WTC11 (cell line): ENCODE measurements at places on chromosomes 7 and 10. TPM values are rescaled to one million over a fixed set of nuclear protein-coding genes. Genes with fewer than 3 reads are reported as not detected.

GRCh38 chr10:86726677-86726999 lies 29.8 kb upstream of the BMPR1A start:
- DNase-seq: no peak
- H3K36me3 ChIP-seq: no peaks in the 10 kb centered on the region

DNA sequence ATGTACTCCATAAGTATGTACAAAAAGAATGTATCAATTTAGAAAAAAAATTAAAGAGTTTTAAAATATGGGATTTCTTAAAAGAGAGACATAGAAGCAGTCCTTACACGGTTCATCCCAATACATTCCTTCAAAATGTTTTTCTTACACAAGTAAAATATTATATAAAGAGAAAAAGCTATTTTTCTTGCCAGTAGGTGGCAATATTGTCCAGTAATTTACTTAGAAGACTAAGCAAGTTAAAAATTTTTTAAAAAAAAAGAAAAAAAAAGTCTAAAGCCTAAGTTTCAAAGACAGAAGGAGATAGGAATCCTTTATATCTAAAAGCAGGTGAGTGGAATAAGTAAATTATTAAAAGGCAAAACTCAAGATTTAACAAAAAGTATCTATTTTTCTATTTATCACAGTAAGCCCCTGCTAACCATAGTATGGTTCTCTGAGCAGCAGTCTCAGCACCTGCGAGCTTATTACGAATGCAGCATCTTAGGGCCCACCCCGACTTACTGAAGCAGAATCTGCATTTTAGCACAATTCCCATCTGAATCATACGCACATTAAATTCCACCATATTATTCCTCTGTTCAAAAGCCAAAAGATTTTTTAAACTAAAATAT lies 240.6 kb downstream of the DGKI start:
- no peak overlapping the region for H3K27ac ChIP-seq
- no peaks in the 10 kb centered on the region for H3K36me3 ChIP-seq
- no peaks in the 10 kb centered on the region for H3K4me1 ChIP-seq
- no peak overlapping the region for H3K4me3 ChIP-seq
- no peaks in the 10 kb centered on the region; the same call in 1 of the 2 replicates for H3K27me3 ChIP-seq
- no peak for DNase-seq

GRCh38 chr10:53453196-53453595 lies 680.6 kb upstream of the MBL2 start:
- H3K27ac ChIP-seq: peak overlapping the region; percentile 89; the same call in 1 of the 2 replicates
- no peak for DNase-seq
- H3K36me3 ChIP-seq: peaks cover 15% of the 10 kb centered on the region
- peaks cover 5% of the 10 kb centered on the region for H3K27me3 ChIP-seq
- peaks cover 25% of the 10 kb centered on the region for H3K4me1 ChIP-seq

DNA sequence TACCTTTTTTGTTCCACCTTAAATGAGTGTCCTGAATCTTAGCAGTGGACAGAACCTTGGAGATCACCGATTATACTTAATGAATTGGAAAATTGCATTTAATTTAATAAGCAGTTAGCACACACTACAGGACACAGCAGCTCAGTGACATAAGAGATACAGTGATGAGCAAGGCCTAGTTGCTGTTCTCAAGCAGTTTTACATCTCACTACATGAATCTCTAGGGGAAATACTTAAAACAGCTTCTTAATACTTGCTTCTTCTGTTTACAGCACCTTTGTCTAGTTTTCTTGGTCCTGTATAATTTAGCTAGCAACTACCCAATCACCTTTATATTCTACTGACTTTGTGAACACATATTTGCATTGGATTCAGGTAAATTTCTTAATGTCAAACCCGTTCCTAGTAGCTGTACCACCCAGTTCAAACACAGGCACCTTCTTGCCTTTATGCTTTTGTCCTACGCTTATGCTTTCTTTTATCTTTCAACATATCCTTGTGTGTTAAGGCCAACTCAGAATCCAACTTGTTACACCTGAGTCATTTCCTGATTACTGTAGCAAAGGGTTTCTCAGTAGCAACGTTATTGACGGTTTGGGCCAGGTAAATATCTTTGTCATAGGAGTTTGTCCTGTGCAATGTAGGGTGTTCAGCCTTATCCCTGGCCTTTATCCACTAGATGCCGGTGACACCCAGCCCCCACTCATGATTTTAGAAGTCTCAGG lies 1.8 kb downstream of the STAM start:
- no peak for DNase-seq
- H3K27ac ChIP-seq: peak overlapping the region; percentile 64
- H3K4me3 ChIP-seq: peak overlapping the region; percentile 94
- peaks cover 16% of the 10 kb centered on the region for H3K36me3 ChIP-seq
- peaks cover 32% of the 10 kb centered on the region for H3K4me1 ChIP-seq

DNA sequence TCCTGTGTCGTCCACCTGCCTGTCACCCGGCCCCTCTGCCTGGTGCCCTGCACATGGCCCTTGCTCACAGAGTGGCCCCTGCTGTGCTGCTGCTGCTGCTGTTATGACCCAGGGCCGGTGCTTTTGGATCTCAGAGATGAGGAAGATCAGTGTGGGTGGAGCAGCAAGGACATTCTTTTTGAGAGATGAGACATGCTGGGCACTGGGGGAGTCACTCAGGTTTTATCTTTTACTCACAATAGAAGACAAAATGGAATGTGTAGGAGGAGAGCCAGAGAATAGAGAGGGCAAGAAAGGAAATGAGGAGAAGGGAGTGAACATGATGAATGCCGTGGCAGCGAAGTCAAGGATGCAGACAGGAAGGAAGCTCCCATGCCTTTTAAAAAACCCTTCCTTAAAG lies 611.5 kb upstream of the DPP6 start:
- DNase-seq: no peak
- H3K36me3 ChIP-seq: peaks cover 53% of the 10 kb centered on the region
- H3K4me1 ChIP-seq: no peaks in the 10 kb centered on the region
- no peak overlapping the region for H3K4me3 ChIP-seq

DNA sequence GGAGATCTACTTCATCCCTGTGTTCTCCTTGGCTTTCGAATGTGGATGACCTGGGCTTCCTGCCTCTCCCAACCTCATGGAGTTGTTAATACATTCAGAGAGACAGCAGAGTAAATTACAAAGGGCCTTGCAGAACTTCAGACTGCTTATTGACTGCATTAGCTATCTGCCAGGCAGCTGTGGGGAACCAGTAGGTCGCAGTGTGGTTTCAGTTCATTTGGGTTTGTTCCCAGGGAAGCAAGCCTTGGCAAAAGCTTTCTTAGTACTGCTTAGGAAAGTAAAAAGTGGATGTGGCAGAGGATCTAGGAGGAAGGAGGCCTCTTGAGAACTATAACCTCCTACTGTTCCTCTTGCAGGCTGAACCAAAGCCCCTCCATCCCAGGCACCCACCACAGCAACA lies 9.2 kb downstream of the NPFFR1 start:
- H3K27ac ChIP-seq: no peak overlapping the region
- H3K27me3 ChIP-seq: no peaks in the 10 kb centered on the region

DNA sequence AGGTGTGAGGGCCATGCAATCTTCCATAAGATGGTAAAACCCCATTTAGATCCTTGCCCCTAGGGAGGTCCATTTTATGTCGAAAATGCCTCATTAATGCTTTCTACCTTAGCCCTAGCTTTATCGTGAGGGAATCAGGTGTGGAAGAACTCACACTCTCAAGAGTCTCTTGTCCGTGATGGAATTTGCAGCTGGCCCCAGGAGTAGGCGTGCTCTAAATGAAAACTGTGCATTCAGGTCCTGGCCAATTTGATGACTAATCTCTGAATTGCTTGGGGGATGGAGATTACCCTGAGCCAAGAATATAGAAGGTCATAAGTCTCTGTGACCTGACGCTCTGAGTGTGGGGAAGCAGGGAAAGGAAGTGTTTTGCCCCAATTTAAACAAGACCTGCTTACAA lies 6.6 kb downstream of the C10orf90 start:
- H3K27me3 ChIP-seq: peaks cover 4% of the 10 kb centered on the region; the same call in 1 of the 2 replicates
- H3K4me1 ChIP-seq: no peaks in the 10 kb centered on the region
- DNase-seq: no peak
- no peak overlapping the region for H3K27ac ChIP-seq
- H3K4me3 ChIP-seq: no peak overlapping the region

The CCL24 gene
- not detected in 3 replicates for total RNA-seq

DNA sequence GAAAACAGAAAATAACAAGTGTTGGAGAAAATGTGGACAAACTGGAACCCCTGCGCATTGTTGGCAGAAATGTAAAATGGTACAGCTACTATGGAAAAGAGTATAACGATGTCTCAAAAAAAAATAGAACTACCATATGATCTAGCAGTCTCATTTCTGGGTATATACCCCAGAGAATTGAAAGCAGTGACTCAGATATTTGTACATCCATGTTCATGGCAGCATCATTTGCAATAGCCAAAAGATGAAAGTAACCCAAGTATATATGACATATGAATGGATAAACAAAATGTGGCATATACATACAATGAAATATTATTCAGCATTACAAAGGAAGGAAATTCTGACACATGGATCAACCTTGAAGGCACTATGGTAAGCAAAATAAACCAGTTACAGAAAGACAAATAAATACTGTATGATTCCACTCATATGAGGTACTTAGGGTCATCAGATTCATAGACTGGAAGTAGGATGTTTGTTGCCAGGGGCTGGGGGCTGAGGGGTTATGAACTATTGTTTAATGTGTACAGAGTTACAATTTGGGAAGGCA lies 4.9 kb downstream of the NRCAM start:
- no peak overlapping the region for H3K27ac ChIP-seq
- H3K27me3 ChIP-seq: peaks cover 30% of the 10 kb centered on the region
- no peaks in the 10 kb centered on the region for H3K36me3 ChIP-seq
- no peak for DNase-seq

The ZP3 gene
- 1.8 to 9.3 TPM (median 3.3 TPM) in 3 replicates for total RNA-seq

The SPDYE1 gene
- 0.07 TPM in 1 of 3 replicates, not detected in the others for total RNA-seq

- 0 out of 2 replicates have a peak, but pooled peaks cover 2% of the 10 kb centered on the region for H3K36me3 ChIP-seq
- H3K4me3 ChIP-seq: no peak overlapping the region
- H3K27ac ChIP-seq: no peak overlapping the region
- peaks cover 12% of the 10 kb centered on the region for H3K4me1 ChIP-seq
These were observed 103.5 kb downstream of the ADARB2 start for GRCh38 chr10:1633783-1634182.

The C7orf33 gene
- total RNA-seq: not detected in 3 replicates

DNA sequence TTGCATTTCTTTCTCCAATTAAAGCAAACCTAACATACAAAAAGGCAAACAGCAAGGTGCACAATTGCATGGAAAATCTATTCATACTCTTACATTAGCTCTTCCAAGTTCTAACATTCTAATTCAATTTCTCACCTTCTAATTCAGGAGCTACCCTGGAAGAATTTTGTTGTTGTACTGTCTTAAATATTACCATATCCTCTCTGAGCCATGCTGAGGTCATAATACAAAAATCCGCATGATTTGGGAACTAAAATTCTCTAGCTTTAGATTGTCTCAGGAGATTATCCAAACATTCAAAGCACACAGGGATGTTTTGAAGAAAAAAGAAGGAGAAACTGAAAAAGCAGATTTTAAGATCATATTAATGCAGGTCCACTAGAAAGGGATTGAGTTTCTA lies 229.9 kb downstream of the KIAA1217 start:
- H3K4me1 ChIP-seq: peaks cover 34% of the 10 kb centered on the region
- no peak for DNase-seq
- no peak overlapping the region for H3K27ac ChIP-seq

- no peak for DNase-seq
- H3K4me3 ChIP-seq: no peak overlapping the region
- H3K27ac ChIP-seq: peak overlapping the region; percentile 91
- H3K36me3 ChIP-seq: peaks cover 16% of the 10 kb centered on the region
These were observed 95.1 kb downstream of the BMPR1A start for GRCh38 chr10:86851328-86852207.

DNA sequence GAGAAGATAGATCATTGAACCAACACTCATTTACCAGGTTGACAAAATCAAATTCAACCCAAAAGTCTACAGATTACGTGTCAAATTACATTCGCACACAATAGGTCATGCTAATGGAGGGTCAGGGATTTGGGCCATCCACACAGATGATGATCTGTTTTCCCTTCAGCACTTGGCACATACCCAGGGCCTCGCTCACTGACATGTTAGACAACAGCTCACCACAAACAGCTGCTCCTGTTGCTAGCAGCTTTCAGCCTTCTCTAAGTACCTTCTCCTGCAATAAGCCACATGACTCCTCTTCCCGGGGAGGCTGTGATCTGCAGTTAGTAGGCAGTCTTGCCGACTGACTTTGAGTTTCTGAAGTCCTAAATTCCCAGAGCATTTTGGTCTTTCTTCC lies 18.4 kb downstream of the NKX2-3 start:
- peaks cover 52% of the 10 kb centered on the region for H3K27me3 ChIP-seq
- no peaks in the 10 kb centered on the region for H3K36me3 ChIP-seq
- H3K4me3 ChIP-seq: no peak overlapping the region
- DNase-seq: no peak
- peaks cover 19% of the 10 kb centered on the region for H3K4me1 ChIP-seq

GRCh38 chr7:131371411-131371810 lies 43.7 kb downstream of the MKLN1 start:
- no peaks in the 10 kb centered on the region for H3K27me3 ChIP-seq
- DNase-seq: no peak
- H3K36me3 ChIP-seq: no peaks in the 10 kb centered on the region
- peaks cover 64% of the 10 kb centered on the region for H3K4me1 ChIP-seq
- no peak overlapping the region for H3K4me3 ChIP-seq

The RADIL gene
- 8.6 to 12.1 TPM (median 11.1 TPM) in 3 replicates for total RNA-seq

GRCh38 chr10:98910048-98910447 lies 325.6 kb downstream of the HPSE2 start:
- H3K27ac ChIP-seq: no peak overlapping the region
- H3K36me3 ChIP-seq: no peaks in the 10 kb centered on the region
- 0 out of 2 replicates have a peak, but pooled peaks cover 2% of the 10 kb centered on the region for H3K4me1 ChIP-seq
- DNase-seq: no peak

The FAM25A gene
- not detected in 3 replicates for total RNA-seq

DNA sequence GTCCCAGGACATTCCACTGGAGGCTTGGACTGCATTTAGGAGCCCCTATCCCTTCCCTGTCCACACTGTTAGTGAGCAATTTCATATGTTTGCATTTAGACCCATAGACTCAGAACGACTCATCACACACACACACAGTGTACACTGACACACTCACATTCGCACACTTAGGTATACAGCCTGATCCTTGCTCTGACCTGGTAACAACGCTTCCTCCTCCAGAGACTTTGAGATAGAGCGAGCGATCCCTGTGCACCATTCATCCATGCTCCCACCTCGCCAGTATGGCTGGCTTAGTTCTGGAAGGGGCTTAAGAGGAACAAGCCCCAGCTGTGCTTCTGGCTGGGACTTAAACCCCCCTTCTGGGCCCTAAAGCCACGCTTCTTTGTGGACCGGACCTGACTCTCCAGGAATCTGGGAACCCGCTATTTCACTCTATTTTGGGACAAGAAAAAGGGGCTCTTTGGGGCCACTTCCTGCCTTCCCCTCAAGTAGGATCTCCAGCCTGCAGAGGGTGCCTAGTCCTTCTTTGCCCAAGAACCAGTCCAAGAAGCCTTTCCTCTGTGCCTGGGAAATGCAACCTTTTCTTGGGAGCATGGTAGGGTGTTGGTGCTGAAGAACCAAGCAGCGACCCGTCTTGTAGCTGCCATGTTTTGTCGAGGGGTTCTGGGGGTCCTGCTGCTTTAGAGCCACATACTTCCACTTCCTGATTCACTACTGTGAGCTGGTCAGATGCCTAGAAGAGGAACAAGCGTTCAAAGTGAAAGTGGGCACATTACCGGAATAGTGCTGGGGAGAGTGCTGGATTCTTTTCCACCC lies 1.1 kb upstream of the HOXA13 start:
- H3K27ac ChIP-seq: no peak overlapping the region
- peaks cover 96% of the 10 kb centered on the region for H3K27me3 ChIP-seq
- no peak for DNase-seq
- H3K4me1 ChIP-seq: peaks cover 34% of the 10 kb centered on the region
- peak overlapping the region; percentile 49 for H3K4me3 ChIP-seq
- H3K36me3 ChIP-seq: no peaks in the 10 kb centered on the region
